ENCODE measurements at places on chromosomes 12 and 14.

- no peak for DNase-seq
Observed at GRCh38 chr14:73630009-73630780, 14.6 kb upstream of the DNAL1 start.

GRCh38 chr14:102087762-102088011 is 843 bp upstream of the HSP90AA1 start:
- no peak for DNase-seq

DNA sequence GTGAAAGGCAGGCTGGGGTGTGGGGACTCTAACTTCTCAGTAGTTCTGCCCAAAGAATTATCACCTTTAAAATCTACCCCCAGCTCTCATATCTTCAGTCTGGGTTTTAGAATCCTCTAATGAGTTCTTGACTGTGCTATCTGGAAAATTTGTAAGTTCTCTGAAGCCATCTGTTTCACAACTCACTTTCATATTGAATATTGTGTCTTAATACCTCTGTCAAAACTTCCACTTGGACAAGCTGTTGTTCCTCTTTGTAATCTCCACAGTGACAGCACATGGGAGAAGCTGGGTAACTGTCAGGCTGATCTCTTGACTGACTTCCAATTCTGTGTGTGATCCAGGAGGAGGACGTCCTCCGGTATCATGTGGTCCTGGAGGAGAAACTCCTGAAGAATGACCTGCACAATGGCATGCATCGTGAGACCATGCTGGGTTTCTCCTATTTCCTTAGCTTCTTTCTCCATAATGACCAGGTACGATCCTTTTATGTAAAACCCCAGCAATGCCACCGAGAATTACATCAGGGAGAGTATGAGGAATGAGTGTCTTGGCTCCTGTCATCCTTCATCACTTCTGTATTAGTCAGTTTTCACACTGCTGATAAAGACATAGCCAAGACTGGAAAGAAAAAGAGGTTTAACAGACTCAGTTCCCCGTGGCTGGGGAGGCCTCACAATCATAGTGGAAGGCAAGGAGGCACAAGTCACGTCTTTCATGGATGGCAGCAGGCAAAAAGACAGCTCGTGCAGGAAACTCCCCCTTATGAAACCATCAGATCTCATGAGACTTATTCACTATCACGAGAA is 111.9 kb downstream of the STAB2 start:
- no peak for DNase-seq

- no peak for DNase-seq
Observed at GRCh38 chr14:83147006-83147405, 1613.4 kb upstream of the SEL1L start.
